Hypothalamus (tissue), 51 donors: ENCODE measurements at places on chromosomes 2 and 18.

- no peak for DNase-seq
Measured at GRCh38 chr2:200778038-200778437, 33.7 kb upstream of the BZW1 start.

GRCh38 chr18:72107647-72108383 lies 436.3 kb downstream of the CBLN2 start:
- DNase-seq, result no peak

DNA sequence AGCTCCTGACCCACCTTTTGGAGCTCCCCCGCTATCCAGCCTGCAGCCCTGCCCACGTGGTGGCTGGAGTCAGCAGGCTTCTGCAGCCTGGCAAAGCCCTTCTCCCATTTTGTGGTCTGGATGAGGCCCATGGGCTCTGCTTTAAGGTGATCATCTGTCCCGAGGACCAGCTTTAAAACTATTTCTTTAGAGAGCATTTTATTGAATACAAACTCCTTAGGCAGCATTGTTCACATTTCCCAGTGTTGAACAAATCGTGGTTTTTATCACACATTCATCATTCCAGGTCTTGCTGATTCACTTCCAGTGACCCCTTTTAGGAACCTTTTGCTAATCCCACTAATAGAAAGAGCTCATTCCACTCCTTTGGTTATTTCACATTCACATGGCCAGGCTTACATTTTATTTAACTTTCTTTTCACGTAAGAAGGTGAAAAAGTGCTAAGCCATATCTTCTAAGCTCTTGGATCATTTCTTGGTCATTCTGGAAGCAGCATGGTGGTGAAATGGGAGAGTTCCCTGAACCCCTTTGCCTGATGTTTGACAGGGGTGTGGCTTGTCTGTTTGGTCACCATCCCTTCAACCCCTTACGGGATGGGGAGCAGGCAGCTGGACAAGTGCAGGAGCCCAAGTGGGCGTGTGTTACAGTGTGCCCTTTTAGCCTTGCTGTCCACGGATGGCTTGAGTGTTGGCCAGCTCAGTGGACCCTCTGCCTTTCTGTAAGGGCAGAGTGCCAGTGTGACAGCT lies 80.4 kb upstream of the RAPGEF4 start:
- no peak for DNase-seq

DNA sequence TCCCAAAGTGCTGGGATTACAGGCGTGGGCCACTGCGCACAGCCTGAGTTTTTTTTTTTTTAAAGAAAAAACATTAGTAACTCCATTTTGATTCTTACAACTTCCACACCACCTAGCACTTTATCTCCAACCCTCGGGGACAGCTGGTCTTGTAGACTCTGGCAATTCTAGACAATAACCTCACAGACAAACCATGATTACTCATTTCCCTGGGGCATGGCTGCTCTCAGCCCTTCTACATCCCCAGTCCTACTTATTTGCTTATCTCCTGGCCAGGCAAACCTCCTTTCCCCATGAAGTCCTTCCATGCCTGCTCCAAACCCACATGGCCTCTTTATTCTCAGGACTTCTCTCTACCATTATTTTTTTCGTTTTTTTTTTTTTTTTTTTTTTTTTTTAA lies 91.1 kb downstream of the ACTR3 start:
- DNase-seq, result no peak

DNA sequence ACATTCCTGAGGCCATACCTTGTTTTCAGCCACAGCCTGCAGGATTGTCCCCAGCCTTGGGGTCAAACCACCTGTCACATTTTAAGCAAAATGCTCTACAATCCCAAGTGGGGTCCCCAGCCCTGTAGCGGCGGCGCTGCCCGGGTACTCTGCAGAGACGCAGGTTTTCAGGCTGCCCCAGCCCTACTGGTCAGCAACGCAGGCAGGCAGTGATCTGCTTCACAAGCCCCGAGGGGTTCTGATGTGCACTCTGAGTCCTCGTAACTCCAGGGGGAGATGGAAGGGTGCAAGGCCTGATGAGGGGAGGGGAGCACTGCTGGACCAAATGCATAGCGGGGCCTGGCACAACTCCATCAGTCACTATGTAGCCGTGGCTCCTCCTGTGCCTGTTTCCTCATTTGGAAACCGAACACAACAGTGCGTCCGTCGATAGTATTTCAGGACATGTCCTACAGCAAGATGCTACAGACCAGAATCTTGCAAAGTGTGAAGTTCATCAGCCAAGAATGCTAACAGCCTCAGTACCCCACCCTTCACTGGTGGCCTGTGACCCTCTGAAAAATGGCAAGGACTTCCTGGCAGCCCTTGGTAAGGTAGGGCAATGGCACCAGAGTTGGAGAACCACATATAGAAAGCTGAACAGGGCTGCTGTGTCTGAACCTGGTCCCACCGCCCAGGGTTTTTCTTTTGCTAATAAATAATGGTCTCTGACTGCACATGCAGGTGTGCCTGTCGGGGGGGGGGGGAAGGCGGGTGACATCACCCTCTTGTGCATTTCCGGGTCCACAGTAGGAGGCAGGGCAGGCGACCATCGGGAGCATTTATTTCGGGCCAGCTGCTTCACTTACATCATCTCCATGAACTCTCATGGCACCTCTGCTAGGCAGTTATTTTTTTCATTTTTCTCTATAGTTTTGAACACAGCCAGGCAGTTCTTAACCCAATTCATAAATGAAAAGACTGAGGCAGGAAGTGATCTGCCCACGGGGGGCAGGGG lies 50.6 kb upstream of the TFCP2L1 start:
- DNase-seq, result no peak

GRCh38 chr2:73930386-73930785 lies 3.7 kb downstream of the DGUOK start:
- no peak for DNase-seq

GRCh38 chr2:84495539-84496146 lies 20.7 kb upstream of the DNAH6 start:
- no peak for DNase-seq

DNA sequence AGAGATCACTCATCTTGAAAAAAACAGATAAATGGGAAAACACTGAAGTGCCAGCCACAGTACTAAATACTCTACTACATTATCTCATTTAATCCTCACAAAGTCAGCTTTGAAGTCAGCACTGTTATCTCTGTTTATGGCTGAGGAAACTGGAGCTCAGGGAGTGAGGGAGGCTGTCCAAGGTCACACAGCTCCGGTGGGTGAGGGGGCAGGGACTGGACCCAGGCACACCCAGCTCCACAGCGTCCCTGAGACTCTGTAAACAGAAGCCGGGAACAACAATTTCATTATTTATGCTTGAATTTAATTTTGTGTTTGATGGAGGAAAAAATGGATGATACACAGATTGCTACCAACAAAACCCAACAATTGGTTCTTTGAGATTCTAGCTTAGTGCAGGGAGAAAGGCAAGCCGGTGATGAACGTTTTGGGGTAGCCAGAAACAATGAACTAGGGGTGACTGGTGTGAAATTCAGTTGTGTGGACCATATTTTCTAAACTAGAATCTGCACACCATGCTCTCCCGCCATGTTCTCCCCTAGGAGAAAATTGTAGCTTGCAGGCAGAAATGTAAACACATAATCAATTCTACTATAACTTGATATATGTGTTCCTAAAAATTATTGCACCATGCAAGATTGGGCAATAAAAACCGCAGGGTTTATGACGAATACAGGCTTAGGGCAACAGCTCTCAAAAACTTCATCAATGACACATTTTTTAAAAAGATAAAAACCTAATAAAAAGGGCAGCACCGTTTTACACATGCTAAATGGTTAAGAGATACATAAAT lies at the start of gene GREB1:
TSS of gene GREB1 (plus strand) at position 768 of the 793 bp plus-strand sequence. CDS start 22,570 bp downstream, outside the sequence.
- DNase-seq, result no peak

DNA sequence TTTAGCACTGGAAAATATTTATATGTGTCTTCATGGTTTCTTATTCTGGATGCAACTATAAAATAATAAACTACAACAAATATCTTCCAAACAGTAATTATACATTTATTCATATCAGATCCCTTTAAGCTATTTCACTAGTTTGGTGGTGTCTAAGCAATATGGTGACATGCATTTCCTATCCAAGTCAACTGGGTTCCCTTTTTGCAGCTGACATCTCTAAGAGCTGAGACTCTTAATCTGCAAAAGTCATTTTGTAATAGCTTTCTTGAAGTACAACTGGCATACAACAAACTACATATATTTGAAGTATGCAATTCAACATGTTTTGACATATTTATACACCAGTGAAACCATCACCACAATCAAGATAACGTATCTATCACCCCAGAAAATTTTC lies 59.9 kb upstream of the SLC1A4 start:
- no peak for DNase-seq

- no peak for DNase-seq
Measured at GRCh38 chr2:218782528-218782844, 539 bp downstream of the CYP27A1 start.

DNA sequence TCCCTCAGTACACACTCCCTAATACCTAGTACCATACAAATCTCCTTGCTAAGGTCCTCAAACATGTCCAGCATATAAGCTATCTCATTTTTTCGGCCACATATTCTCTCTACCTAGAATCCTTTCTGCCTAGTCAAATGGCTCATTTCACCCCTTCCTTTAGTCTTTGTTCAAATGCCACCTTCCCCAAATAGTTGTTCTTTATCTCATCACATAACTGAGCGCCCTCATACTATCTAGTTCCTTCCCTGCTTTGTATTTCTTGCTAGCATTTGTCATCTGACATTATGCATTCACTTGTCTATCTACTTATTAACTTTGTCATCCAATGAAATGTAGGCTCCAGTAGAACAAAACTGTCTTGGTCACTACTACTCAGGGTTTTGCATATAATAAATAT lies 35.5 kb downstream of the RPRD1A start:
- DNase-seq, result no peak

DNA sequence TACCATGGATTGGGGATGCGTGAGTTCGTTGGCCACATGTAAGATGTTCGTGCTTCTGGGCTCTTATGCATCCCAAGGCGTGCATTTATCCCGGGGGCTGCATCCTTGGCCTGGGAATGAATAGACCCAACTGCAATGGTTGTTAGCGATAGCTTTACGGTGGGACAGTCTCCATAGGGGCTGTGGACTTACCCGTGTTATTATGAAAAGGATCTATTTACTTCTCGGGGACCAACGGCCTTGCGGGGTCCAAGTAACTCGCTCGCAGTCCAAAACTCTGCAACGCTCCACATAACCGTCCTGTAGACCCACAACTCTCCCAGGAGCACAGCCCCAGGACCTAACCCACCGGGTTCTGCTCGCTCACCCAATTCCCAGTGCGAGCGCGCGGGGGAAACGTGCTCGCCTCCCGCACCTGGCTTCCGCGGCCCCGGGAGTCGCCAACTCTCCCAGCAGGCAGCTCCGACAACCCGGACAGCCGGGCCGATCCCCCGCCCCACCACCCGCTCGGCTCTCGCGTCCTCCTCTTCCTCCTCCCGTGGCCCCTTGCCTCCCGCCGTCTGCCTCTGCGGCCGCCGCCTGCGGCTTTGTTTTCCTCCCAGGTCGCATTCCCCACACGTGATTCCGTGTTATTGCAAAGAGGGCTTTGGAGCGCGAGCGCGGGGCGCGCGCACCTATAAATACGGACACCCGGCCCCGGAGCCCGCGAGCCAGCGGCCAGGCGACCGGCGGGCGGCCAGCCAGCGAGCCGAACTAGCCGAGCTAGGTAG lies at the start of gene CABLES1:
TSS of gene CABLES1 (plus strand) at position 706 of the 770 bp plus-strand sequence. CDS start 278 bp downstream, outside the sequence.
- DNase-seq, result peak; percentile 59

DNA sequence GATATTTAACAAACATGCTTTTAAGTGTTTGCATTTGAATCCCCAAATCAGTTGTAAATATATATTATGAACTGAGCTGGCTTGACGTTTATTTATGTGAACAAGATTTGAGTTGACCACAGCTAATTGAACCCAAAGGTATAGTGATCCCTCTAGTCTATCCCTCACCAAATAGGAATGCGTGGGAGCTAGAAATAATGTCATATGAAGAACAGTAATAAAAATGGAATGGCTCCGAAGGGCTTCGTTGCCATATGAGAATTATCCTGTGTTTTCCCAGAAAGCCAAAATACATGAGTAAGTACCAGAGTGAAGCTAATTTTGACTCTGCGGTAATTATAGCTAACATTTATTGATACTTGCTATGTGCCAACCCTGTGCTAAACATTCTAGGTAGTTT lies 142.7 kb downstream of the ADCYAP1 start:
- no peak for DNase-seq

- DNase-seq, result no peak
Measured at GRCh38 chr2:239274391-239275043, 126.3 kb downstream of the HDAC4 start.

- DNase-seq, result no peak
Measured at GRCh38 chr18:24656050-24656449, 195.6 kb downstream of the HRH4 start.

DNA sequence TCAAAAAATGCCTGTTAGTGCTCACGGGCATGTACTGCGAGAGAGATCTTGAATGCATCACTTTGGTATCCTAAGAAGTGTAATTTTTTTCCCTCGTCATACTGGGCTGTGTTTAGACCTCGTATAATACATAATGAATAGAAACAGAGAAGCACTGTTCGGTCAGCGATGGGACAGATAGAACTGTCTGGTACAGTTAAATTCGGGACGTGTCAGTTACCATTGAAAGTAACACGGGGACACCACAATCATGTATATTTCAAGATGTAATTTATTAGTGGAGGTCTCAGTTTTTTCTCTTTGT lies 1.8 kb downstream of the PKP4 start:
- no peak for DNase-seq

DNA sequence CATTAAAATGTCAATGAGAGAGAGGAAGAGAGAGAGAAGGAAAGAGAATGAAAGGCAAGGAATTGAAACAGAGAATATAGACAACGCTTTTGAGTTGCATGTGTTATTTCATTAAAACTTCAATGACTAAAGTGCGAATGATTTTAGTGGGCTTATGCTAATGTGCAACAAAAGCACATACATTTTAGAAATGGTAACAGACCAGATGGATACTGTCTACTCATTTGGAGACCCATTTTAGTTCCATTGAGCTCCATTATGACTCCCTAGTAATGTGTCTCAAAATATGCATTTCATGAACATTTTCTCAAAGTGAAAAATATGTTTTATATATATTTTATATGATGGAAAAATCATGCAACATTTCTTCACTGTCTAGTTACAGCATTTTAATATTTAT lies 622.2 kb upstream of the GCFC2 start:
- DNase-seq, result no peak

- DNase-seq, result no peak
Measured at GRCh38 chr2:80506563-80506962, 202.0 kb upstream of the LRRTM1 start.
